ENCODE measurements at places on chromosomes 12 and 14.
A peak's percentile ranks its signal among the peaks of the same experiment; 100 is the strongest.

DNA sequence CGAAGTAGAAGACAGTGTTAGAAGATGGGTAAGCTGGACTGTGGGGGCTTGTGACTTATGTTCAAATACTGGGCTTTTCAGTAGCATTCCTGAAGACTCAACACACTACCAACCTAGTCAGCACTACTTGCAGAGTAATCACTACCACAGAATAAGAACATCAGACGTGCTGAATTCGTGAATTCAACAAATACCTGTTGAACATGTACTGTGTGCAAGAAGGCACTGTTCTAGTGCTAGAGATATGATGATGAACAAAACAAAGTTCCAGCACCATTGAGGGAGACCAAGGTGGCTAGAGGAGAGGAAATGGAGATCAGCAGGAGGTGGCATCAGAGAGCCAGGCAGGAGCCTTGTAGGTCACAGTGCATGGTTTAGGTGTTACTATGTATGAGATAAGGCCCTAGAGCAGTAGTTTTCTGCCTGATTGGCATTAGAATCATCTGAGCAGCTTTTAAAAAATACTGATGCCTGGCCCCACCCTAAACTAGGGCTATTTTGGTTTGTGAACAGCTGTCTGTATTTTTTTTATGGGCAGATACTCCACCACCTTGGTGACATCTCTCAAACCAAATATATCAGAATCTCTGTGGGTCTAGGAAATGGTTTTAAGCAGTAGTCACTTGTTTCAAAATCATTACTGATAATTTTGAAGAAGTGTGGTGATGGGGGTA, 26.8 kb downstream of the FERMT2 start:
- DNase-seq = peak; percentile 14

DNA sequence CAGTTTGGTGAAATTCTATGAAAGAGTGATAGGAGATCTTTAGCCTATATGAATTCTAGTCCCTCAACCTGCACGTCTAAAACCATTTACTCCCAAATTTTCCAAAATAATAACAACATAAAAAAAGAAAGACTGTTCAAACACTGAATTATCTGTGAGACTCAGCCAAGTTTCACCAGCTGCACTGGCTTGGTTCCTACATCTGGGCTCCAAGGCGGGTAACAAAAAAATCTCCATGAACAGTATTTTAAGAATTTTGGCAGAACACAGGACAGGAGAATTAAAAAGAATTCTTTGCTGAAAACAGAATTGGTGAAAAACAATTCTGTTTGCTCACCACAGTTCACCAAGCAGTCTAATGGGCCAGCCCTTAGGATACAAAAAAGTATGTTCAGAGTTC, 536.8 kb upstream of the ATP2B1 start:
- DNase-seq = no peak

- DNase-seq = peak; percentile 4
Observed at GRCh38 chr12:100404769-100405407, 48.0 kb downstream of the SLC17A8 start.

DNA sequence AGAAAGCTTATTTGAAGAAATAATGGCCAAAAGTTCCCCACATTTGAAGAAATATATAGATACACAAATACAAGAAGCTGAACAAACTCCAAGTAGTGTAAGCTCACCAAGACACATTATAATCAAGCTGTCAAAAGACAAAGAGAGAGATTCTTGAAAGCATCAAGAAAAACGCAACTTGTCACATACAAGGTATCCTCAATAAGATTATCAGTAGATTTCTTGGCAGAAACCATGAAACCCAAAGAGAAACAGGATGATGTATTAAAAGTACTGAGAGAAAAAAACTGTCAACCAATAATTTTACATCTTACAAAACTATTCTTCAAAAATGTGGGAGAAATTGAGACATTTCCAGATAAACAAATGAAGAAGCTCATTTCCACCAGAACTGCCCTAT, 250.6 kb upstream of the ARID2 start:
- no peak for DNase-seq
